ENCODE measurements at places on chromosomes 7 and 10. TPM values are rescaled to one million over a fixed set of nuclear protein-coding genes. Genes with fewer than 3 reads are reported as not detected.

PLEKHA8 gene
- 23.1 TPM for total RNA-seq

ACSM6 gene
- not detected for total RNA-seq

ZNF467 gene
- total RNA-seq: 4.4 TPM

ST8SIA6 gene
- total RNA-seq: not detected

C1GALT1 gene
- 26.2 TPM for total RNA-seq

SMNDC1 gene
- total RNA-seq: 31.7 TPM

SCRN1 gene
- 104 TPM for total RNA-seq

CCDC172 gene
- not detected for total RNA-seq

GRCh38 chr7:43880596-43880995 lies 11.3 kb upstream of the MRPS24 start:
- H3K4me1 ChIP-seq: peaks cover 14% of the 10 kb centered on the region
- H3K36me3 ChIP-seq: peaks cover 66% of the 10 kb centered on the region
- no peaks in the 10 kb centered on the region for H3K27me3 ChIP-seq
- no peak overlapping the region for H3K4me3 ChIP-seq
- peak overlapping the region; percentile 7 for H3K27ac ChIP-seq

DNA sequence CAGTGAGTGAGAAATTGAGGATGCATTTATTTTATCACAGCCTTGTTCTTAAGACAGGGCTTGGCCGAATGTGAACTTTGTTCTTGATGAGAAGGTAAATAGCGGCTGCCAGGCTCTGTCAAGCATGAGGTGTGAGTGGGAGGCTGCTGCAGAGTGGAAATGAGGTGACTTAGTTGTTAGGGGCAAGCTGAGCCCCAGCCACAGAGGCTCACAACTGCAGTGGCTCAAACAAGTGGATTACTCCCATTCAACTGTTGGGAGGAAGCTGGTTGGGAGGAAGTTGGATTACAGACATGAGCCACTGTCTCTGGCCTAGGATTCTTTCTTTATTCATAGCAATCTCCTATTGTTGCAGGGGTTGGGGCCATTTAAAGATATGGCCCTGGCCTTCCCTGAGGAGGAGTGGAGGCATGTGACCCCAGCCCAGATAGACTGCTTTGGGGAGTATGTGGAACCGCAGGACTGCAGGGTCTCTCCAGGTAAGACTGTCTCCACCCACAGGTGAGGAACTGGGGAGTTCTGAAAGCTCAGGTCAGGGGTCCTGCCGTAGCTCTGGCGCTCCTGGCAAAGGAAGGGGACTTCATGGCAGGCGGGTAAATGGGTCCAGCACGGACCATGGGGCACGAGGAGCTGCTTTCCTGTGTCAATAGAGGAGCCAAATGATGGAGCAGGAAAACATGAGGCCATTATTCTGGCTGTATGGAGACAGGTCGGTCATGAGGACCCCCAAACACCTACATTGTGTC lies 7.1 kb downstream of the ZSCAN25 start:
- no peak overlapping the region for H3K4me3 ChIP-seq
- DNase-seq: peak; percentile 66
- H3K27ac ChIP-seq: no peak overlapping the region
- H3K36me3 ChIP-seq: peaks cover 74% of the 10 kb centered on the region

DNA sequence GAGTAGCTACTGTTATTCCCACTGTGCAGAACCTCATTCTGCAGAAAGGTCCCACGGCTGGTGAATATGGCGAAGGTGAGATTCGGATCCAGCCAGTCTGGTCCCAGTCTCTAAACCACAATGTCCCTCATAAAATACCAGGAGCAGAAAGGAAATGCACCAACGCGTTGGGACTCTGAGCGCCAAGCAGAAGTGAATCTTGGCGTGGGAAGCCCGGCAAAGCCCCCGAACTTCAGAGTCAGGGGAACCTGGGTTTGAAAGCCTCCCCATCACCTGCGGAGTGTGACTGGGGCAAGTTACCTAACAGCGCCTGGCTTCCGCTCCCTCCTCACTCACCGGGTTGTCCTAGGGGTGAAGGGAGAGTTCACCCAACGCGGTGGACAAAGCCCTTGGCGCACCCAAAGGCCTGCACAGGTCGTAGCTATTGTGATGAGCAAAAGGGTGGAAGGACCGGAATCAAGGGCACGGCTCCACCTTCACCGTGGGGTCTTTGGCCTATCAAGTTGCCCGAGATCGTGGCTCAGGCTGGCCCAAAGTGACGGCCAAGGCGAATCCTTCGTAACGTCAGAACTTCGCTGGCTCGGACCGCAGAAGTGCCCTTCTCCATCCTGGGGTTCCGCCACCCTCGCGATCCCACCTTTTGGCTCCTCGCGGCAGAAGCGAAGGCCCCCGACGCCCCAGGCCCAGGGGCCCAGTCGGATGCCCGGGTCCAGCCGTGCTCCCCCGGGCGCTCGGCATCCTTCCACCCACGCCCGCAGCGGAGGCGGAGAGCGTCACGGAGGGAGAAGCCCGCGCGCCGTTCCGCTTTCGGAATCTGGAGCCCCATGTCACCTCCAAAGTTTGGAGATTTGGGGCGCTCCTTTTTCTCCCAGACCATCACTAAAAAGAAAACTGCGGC lies 811 bp downstream of the RGS10 start:
- peaks cover 38% of the 10 kb centered on the region for H3K4me1 ChIP-seq
- no peaks in the 10 kb centered on the region for H3K36me3 ChIP-seq
- peak overlapping the region; percentile 74 for H3K4me3 ChIP-seq
- no peaks in the 10 kb centered on the region for H3K27me3 ChIP-seq
- no peak overlapping the region for H3K27ac ChIP-seq

DNA sequence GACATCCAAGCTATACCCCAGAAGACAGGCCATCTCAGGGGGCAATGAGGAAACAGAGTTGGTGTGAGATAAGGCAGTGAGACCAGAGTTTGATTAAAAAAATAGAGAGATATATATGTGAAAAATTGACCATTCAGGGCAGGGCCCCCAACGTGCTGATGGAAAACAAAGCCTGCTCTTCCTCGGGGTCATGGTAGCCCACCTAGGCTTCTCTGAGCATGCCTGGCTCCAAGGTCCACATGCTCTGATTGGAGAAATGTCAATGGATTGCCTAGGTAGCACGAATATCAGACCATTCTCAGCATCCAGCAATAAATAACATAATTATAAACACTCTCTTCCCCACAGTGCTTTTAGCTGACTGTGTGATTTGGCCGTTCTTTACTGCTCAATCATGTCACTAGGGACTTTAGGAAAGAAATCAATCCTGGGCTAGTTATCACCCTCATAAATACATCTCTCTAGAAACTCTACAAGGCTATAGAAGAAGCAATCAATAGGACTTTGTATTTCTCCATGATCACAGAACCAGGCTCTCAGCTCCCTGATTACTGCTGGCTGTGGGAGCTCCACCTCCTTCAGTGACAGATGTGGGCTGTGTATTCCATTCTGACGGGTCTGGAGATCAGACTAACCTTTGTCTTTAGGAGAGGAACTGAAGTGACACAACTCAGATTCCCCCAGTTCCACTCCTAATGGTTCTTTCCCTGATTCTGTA lies 766.4 kb downstream of the GRID1 start:
- H3K4me3 ChIP-seq: no peak overlapping the region
- H3K4me1 ChIP-seq: no peaks in the 10 kb centered on the region
- H3K36me3 ChIP-seq: no peaks in the 10 kb centered on the region
- no peak for DNase-seq
- H3K27me3 ChIP-seq: no peaks in the 10 kb centered on the region

GRCh38 chr10:61188691-61189090 lies 244.7 kb upstream of the RHOBTB1 start:
- no peak overlapping the region for H3K4me3 ChIP-seq
- no peak overlapping the region for H3K27ac ChIP-seq
- H3K27me3 ChIP-seq: peaks cover 10% of the 10 kb centered on the region
- H3K4me1 ChIP-seq: peaks cover 4% of the 10 kb centered on the region
- H3K36me3 ChIP-seq: no peaks in the 10 kb centered on the region

DNA sequence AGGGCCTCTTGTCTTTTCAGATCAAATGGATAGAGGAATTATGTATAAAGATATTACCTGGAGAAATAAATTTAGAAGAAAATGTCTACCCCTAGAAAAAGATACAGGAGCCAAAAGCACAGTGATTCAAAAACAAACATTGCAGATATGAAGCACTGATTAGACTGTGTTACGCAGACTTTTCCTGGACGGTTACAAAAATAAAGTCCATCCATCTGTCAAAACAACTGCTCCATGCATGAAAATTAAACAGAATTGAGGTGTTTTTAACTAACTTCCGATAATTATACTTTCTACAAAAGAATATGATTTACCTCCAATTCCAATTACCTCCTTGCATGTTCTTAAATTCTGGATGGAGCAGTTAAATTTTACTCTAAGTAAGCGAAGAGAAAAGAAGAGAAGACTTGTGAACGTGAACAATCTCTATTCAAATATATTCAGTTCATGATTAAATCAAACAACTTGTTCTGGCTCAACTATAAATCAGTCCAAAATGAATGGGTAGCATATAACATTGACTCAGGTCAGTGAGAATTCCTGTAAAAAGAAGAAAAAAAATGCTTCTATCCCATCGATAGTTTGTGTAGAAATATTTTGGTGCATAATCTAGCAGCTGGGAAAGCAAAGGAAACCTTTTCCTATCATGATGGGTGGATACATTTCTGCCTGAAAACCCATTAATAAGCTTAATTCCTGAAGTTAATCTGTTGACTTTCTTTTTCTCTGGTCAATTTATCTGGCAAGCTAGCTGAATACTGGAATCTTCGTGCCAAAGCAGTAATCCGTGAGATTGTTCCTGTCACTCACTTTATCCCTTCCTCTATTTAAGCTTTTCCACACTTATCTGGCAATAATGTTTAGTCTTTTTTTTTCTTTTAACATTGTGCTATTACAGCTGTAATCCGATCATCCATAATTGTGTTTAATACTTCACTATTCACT lies 80.4 kb downstream of the SEMA3A start:
- H3K4me1 ChIP-seq: peaks cover 25% of the 10 kb centered on the region
- peak overlapping the region; percentile 58 for H3K27ac ChIP-seq
- H3K27me3 ChIP-seq: no peaks in the 10 kb centered on the region
- no peak overlapping the region for H3K4me3 ChIP-seq
